ENCODE measurements at places on chromosomes 4 and X. TPM values are rescaled to one million over a fixed set of nuclear protein-coding genes. Genes with fewer than 3 reads are reported as not detected.

Gene IL3RA
- total RNA-seq = not detected

Gene RAI2
- total RNA-seq = 2.0 TPM

Gene CLIC2
- total RNA-seq = 0.78 TPM

Gene LUZP4
- total RNA-seq = not detected

Gene CT47C1
- total RNA-seq = not detected

Gene EOLA1
- 14.3 TPM for total RNA-seq

Gene MGAT4D
- not detected for total RNA-seq

Gene RPGR
- total RNA-seq = 6.4 TPM

Gene HPSE
- total RNA-seq = 0.13 TPM

Gene NSG1
- total RNA-seq = 0.72 TPM

Gene LNX1
- total RNA-seq = 9.1 TPM

Gene RS1
- not detected for total RNA-seq

Gene DDX53
- total RNA-seq = not detected

Gene BGN
- total RNA-seq = 546 TPM

Gene EPGN
- total RNA-seq = 92.6 TPM

Gene HPGD
- total RNA-seq = 0.20 TPM

Gene COPS4
- 69.8 TPM for total RNA-seq

Gene FGA
- total RNA-seq = not detected

Gene CSAG1
- total RNA-seq = not detected

Gene MAGEA6
- not detected for total RNA-seq
